ENCODE measurements at places on chromosomes 12 and 14.

- DNase-seq, result no peak
Measured at GRCh38 chr12:15819644-15820437, 30.7 kb upstream of the EPS8 start.

DNA sequence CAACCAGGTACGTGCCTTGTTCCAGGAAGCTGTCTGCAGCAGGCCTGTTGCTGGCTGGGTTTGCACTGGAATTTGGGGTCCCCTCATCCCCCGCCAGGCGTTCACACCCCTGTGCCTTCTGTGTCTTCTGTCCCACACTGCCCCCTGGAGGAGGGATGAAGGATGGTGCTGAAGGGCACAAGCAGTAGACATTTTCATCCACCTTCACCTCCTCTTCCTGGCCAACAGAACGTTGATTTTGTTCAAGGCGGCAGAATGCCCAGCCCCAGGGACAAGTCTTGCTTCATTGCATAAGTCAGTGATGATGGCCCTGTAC lies 122.1 kb downstream of the CALM1 start:
- peak; percentile 49 for DNase-seq

- DNase-seq, result no peak
Measured at GRCh38 chr12:90801776-90802175, 153.2 kb downstream of the CCER1 start.

DNA sequence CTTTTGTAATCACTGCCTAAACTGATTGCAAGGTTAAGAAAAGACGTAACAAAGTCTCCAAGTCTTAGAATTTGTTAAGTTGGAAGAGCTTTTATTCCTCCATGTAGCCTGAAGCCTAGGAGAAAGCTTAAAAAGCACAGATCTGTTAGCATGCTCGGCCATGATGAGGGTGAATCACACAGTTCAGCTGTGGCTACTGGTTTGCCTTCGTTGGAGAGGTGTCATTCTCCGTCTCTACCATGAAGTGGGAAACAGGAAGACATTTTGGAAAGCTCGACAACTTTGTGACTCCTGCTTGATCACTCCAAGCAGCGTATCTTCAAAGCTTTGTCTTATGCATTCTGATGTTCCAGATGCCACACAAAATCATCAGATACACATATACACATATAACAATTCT lies 27.1 kb downstream of the DCP1B start:
- DNase-seq, result no peak

- no peak for DNase-seq
Measured at GRCh38 chr12:96236221-96236822, 42.1 kb downstream of the ELK3 start.

DNA sequence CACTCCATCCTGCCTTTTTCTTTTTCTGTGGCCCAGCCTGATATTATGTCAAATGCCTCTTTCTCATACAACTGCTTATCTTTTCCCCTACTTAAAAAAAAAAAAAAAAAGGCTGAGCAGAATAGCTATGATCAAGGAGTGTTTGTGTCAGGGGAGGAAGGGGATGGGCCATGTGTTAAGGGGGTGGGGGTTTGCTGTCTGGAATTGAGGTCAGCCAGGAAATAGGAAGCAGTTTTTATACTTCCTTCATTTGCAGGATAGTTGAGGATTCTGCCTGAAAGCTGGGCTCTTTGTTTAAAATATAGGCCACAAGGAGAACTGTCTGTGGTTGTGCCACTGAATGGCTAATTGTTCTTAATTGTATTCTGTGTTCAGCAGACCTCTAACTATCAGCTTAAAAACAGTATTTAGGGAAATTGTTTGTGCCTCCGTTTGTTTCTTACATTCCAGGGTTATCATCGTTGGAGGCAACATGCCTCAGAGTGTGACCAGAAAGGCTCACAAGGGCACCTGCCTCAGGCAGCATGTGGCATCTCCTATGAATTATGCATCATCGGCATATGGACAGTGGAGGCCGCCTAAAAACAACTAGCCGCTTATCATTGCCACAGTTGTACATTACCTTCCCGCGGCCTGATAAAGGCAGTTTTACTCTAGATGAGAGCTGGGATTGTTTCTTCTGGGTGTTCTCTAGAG lies 96.0 kb downstream of the SRGAP1 start:
- no peak for DNase-seq

DNA sequence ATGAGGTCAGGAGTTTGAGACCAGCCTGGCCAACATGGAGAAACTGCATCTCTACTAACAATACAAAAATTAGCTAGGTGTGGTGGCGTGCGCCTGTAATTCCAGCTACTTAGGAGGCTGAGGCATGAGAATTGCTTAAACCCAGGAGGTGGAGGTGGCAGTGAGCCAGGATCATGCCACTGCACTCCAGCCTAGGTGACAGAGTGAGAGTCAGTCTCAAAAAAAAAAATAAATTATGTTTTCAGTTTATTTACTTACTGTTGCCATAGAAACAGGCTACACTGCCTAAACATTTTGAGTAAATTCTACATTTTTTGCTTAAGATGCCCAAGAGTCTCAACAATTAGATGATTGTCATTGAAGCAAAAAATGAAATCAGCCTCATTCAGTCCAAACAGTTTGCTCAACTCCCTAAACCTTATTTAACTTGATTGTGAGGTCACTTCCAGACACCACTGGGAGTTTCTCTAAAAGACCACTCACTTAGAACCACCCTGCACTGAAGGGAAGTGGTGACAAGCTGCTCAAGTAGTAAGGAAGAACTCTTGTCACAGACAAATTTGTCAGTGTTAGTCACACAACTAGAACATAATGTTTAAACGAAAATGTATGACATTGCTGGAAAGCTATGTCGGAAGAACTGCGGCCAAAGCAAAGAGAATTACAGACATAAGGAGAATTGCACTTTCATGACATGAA lies 9.8 kb upstream of the GNPNAT1 start:
- DNase-seq, result no peak

- no peak for DNase-seq
Measured at GRCh38 chr14:82951171-82951570, 1417.5 kb upstream of the SEL1L start.

DNA sequence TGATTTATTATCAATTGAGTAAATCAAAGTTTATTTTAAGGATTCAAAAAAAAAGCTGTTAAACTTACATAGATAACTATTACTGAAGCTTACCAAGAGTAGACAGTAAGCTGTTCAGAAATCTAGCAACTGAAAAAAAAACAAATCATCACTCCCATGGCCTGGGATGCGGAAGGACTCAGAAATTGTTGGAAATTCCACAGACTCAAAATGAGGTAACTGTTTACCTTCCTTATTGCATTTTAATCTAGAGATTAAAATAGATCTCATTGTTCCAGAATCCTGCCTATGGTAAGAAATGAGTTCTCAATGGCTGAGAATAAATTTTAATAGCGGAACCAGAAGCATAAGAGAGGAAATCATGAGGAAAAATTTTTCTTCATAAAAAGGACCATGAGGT lies 87.2 kb downstream of the PPM1H start:
- no peak for DNase-seq

DNA sequence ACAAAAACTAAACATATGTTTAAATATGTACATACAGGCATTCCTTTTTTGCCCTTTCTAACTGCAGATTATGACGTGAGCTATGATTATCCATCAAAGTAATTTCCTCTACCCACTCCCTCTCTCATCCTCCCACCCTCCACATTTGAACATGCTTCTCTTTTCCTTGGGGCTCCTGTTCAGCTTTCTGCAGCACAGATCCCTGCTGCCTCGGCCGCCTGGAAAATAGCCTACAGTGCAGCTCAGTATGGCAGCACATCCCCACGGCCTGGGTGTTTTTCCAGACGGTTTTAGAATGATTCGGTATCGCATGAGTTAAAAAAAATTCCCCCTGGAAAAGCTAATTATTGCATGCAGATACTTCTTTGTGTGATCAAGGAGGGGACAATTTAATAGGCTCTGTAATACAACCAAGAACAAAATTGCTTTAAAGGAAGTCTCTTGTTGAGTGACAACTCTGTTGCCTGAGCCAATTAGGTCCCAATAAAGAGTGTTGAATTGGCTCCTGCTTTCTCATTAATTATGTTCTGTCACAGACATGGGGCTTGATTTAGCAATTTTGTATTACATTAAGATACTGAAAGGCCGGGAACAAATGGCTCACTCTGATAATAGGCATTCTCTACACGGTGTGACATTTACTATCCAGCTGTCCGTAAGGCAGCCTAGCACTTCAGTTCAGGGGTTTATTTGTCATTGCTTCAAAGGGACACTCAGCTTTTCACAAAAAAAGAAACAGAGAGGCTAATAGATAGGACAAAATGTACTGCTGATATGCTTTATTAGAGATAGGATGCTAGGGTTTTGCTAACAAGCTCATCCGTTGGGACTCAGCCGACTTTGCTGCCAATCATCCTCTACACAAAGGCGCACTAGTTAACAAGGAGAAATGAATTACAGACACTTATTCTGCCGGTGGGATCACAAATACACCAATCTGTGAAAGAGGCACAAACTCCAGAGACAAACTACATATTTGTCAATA lies 285.8 kb upstream of the G2E3 start:
- no peak for DNase-seq

DNA sequence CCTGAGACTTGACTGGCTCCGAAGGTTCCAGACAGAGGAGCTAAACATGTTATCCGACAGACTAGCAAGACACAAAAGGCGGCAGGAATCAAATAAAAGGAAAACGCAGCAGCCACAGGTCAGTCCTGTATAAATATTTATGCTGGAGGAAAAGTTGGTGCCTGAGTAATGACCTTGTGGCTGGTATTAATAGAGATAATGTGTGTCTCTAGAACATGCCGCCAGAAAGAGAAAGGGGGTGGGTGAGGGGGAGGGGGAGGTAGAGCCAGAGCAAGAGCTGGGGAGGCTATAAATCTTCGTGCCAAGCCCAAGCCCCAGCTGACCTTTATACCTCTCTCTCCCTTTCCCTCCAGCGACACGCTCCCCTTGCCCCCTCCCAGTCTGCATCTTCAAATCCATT lies 590.4 kb downstream of the MED13L start:
- DNase-seq, result no peak

DNA sequence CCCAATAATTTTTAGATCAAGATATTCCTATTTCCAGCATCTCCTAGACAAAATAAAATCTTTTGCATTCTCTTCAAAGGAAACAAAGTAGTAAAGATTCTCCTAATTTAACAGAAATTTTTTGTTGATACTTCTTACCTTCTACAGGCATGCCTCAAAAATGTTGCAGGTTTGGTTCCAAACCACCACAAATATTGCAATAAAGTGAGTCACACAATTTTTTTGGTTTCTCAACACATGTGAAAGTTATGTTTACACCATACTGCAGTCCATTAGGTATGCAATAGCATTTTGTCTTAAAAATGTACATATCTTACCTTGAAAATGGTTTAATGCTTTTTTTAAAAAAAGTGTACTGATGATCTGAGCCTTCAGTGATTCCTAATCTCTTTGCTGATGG lies 65.6 kb upstream of the USP15 start:
- DNase-seq, result no peak

GRCh38 chr12:5577211-5577612 lies 145.3 kb downstream of the NTF3 start:
- DNase-seq, result no peak

GRCh38 chr14:68941820-68942219 lies 37.3 kb downstream of the ACTN1 start:
- no peak for DNase-seq

GRCh38 chr12:130775953-130776856 lies 60.1 kb upstream of the RIMBP2 start:
- peak; percentile 71 for DNase-seq

GRCh38 chr14:50544911-50545310 lies 12.5 kb upstream of the MAP4K5 start:
- no peak for DNase-seq

DNA sequence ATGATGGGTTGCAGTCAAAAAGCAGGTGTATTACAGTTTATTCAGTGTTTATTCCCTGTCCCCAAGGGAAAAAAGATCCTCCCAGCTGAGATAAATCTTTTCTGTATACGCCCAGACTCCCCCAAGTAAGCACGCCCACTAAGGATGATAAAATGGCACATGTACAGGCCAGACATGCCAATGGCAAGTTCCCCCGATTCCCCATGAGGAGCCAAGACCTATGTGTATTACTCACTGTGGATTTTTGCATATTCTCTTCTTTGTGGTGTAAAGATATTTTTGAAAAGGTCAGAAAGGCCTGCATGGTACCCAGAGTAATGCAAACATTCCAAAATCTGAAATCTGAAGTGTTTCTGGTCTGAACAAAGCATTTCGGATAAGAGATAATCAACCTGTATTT lies 22.2 kb downstream of the NR2C1 start:
- no peak for DNase-seq
